ENCODE measurements at places on chromosomes 5 and 9.

- no peak for DNase-seq
These were observed 140.5 kb downstream of the SLIT3 start for GRCh38 chr5:169160405-169160901.

DNA sequence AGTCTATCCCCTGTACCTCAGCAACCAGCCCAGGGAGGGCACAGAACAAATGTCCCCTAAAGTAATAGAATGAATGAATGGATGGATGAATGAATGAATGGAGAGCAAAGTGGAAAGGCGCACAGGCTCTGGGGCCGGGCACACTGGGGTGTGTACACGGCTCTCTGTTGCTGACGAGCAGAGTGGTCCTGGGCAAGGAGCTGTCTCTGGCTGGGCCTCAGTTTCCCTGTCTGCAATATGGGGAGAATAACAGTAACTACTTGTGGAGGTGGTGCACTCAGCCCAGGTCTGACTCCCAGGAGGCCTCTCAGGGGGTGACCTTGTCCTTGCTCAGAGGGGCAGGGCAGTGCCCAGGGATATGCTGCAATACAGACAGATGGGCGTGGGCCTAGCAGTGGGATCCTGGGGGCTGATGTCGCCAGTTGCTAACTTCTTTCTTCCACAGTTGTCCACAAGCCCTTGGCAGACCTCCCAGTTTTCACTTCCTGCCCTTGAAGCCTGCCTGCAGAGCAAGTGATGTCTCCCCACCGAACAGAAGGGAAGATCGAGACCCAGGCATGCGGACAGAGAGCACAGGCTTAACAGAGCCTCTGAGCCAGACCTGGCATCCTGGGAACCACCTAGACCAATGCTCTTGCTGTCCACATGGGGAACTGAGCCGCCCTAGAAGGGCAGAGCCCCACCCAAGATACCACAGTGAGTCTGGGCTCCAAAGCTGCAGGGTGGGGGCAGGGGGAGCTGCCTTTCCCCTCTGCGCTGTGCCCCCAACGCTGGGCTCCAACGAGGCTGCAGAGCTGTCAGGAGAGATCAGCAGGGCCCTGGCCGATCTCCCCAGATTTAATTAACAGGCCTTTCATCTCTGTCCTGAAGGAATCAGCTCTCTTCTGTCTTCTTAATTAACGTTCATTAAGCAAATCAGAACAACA lies 13.6 kb upstream of the LAMC3 start:
- DNase-seq: no peak

DNA sequence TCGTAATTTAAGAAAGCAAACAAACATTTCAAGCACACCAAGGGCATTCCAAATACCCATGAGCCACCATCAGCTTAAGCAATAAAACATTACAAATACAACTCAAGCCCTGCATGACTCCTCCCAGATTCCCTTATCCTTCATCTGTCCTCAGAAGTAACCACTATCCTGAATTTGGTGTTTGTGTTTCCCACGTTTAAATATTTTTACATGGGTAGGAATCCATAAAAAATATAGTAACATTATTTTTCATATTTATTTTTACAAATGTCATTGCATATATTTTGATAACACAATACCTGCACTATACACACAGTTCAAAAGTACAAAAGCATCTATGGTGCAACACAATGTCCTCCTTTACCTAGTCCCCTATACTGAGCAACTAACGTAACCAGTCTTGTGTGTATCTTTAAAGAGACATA lies 6.4 kb downstream of the PRKAA1 start:
- no peak for DNase-seq

- DNase-seq: no peak
These were observed 369.3 kb upstream of the IRX1 start for GRCh38 chr5:3226196-3226920.

DNA sequence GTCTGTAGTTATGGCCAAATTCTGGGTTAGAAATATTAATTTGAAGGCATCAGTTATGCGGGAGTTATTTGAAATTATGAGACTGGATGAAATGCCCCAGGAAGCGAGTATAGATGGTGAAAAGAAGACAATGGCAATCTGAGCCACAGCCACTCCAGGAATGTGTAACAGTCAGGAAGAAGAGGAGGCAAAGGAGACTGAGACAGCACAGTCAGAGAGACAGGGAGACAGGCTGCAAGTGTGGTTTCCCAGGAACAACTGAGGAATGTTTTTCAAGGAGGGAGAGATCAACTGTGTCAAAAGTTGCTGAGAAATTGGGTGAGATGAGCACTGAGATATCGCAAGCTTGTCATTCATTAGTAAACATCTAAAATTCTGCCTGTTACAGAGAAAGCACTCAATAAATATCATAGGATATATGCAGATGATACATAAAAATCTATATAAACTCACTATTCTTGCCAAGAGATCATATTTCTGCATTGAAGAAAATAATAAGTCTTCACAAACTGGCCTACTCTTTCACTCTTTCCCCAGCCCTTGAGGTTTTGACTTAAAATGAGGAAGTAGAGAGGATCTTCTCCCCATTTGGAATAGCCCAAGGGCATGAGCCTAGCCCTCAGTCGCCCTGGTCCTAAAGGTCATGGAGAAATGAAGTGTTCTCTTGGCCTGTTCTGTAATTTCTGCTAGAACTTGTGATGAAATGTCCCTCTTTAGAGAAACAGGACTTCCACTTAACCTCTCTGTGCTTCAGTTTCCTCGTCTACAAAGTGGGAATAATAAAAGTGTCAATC lies 48.5 kb upstream of the RLN1 start:
- DNase-seq: no peak

GRCh38 chr5:172004824-172005237 lies 1.6 kb downstream of the FBXW11 start:
- no peak for DNase-seq

- DNase-seq: no peak
These were observed 564.0 kb upstream of the KLF4 start for GRCh38 chr9:108053555-108054061.

GRCh38 chr9:129609486-129610212 lies 11.3 kb downstream of the C9orf50 start:
- DNase-seq: no peak

DNA sequence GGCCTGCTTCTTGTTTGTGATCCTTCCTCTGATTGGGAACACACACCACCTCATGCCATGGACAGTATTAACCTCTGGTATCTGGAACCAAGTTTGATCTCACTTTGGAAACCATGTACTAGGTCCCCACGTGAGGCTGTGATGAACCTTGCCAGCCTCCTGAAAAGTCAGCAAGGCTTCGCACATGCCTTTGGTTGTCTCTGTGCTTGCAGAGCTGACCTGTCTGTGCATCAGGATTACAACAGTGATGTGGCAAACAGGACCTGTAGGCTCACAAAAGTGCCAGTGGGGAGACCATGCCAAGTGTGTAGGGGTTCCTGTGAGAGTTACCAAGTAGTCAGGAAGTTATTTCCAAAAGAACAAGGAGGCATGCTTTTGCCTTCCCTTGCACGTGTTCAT lies 1.4 kb downstream of the ACO1 start:
- no peak for DNase-seq

DNA sequence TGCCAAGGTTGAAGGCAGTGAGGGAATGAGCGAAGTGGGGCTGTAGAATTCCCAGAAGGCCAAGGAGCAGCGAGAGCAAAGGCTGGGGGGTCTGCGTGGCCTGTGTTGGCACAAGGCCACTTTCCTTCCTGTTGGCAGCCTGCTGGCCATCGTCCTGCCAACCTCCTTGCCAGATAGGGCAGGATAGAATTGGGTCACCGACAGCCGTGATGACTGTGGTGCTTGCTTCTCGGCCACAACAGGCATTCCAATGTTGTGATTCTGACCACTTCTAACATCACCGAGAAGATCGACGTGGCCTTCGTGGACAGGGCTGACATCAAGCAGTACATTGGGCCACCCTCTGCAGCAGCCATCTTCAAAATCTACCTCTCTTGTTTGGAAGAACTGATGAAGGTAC lies 18.9 kb downstream of the TRIP13 start:
- DNase-seq: no peak

- DNase-seq: no peak
These were observed 280.3 kb upstream of the PANK3 start for GRCh38 chr5:168859471-168859870.

- DNase-seq: no peak
These were observed 144.2 kb downstream of the PCSK1 start for GRCh38 chr5:96288845-96289185.

- DNase-seq: no peak
These were observed 40.3 kb upstream of the ZNF622 start for GRCh38 chr5:16505904-16506303.

GRCh38 chr5:74095871-74096270 lies 469.9 kb downstream of the ARHGEF28 start:
- peak; percentile 77 for DNase-seq

DNA sequence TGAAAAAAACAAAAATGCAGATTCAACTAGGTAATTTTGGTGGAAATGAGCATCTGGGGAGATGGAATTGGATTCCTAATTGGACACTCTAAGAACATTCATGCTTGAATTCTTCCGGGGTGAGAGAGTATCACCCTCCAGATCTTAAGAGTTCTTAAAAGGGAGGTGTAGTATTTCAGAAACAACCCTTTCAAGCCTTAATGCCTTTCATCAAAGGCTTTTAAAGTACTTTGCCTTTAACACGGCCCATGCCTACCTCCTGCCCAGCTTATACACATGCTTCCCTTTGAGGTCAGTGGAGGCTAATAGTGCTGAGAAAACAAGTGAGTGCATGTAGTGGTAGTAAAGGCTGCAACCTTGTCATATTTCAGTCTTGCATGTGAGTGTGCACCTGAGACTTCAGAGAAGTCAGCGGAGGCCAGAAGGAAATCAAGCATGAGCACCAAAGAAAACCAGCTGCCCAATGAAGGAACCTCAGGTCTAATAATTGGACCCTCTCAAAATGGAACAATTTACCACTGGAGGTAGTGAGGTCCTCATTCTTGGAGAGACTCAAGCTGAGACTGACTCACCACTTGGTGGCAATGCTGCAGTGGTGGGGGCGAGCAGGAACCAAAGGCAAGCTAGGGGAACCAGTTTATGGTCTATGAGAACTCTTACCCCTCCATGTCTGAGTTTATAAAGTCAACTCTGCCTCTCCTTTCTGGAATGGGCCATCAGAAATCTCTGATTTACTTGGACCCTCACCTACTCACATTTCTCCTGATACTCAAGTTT lies 98.4 kb upstream of the GDNF start:
- no peak for DNase-seq

GRCh38 chr9:99606957-99607356 lies 214.7 kb upstream of the NR4A3 start:
- DNase-seq: no peak

- DNase-seq: no peak
These were observed 60.1 kb downstream of the ZDHHC21 start for GRCh38 chr9:14633148-14633547.

DNA sequence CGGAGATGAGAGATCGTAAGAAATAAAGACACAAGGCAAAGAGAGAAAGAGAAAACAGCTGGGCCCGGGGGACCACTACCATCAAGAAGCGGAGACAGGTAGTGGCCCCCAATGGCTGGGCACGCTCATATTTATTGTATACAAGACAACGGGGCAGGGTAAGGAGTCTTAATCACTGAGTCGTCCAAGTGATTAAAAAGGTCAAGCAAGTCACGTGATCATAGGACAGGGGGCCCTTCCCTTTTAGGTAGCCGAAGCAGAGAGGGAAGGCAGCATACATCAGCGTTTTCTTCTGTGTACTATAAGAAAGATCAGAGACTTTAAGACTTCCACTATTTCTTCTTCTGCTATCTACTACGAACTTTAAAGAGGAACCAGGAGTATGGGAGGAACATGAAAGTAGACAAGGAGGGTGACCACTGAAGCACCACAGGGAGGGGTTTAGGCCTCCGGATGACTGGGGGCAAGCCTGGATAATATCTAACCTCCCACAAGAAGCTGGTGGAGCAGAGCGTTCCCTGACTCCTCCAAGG lies 24.6 kb upstream of the QSOX2 start:
- no peak for DNase-seq

- DNase-seq: no peak
These were observed 9.1 kb downstream of the UNC5A start for GRCh38 chr5:176819476-176819875.

- DNase-seq: no peak
These were observed 120.7 kb upstream of the MVB12B start for GRCh38 chr9:126205845-126206498.

- DNase-seq: no peak
These were observed 3.7 kb upstream of the NIPAL4 start for GRCh38 chr5:157456301-157456700.

DNA sequence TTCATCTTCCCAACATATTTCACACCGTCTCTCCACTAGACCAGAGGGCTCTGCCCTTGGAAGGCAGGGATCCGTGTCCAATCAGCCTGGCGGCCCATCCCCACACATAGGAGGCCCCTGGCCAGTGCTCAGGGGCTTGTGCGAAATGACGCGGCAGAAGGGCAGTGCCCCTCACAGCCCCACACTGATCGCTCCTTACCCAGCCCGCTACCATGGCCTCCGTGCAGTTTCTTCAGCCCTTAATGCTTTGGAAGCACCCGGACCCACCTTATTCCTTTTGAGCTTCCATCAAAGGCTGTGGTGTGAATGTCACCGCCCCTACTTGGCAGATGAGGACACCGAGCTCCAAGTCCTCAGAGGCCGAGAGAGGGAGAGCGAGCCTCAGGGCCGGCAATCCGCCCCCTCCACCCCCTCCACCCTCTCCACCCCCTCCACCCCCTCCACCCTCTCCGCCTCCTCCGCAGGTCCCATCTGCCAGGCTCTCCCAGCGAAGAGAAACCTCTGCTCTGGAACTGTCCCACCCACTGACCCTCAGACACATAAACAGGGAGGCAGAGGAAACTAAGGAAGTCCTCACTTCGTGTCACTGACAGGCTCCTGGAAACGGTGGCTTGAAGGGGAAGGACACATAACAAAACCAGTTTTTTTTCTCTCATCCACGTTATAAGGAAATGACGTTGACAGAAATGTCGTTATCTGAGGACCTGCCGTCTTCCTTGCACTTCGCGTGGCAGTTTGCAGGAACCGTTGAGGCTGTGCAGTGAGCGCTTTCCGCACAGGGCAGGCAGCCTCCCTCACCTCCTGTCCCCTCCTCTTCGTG lies 13.9 kb downstream of the QSOX2 start:
- no peak for DNase-seq

DNA sequence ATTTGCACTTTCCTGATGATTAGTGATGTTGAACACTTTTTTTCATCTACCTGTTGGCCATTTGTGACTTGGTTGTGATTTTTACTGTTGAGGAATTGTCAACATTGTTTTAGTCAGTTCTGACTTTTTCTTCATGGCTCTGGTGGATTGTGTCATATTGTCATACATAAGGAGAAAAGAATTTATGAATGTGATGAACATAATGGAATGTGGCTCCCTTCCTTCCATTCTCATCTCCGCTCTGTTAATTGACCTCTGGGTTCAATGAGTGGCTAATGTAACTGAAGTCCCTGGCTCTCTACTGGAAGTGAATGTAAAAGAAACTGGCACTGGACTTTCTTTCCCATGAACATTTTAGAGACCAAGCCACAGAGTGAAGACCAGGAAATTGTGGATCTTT lies 49.2 kb downstream of the KIAA1958 start:
- DNase-seq: no peak
